ENCODE measurements at places on chromosomes 7 and 10.

- no peak for DNase-seq
These were observed 9.5 kb upstream of the RAMP3 start for GRCh38 chr7:45147858-45148652.

- DNase-seq, result no peak
These were observed 27.4 kb upstream of the HSPA12A start for GRCh38 chr10:116769791-116770190.

GRCh38 chr10:35421553-35422178, 85.4 kb downstream of the CCNY start:
- DNase-seq, result no peak

GRCh38 chr7:69539531-69539930, 58.7 kb upstream of the AUTS2 start:
- no peak for DNase-seq

DNA sequence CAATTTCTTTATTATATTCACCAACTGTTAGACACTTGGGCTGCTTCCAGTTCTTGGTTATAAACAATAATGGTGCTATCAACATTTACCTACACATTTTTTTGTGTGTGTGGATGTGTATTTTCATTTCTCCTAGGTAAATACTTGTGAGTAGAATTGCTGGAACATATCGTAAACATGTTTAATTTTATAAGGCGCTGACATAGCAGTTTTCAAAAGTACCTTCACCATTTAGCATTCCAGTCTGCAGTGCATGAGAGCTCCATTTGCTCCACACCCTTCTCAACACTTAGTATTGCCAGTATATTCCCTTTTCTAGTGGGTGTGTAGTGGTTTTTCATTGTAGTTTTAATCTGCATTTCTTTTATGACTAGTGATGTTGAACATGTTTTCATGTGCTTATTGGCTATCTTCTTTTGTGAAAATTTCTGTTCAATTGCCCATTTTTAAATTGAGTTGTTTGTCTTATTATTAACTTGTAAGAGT, 59.6 kb upstream of the FAM204A start:
- DNase-seq, result no peak

Data from posterior cingulate gyrus (tissue), 11 donors.